ENCODE measurements at places on chromosomes 2 and 18.

GRCh38 chr2:223619486-223620129, 17.4 kb upstream of the SCG2 start:
- DNase-seq = no peak

DNA sequence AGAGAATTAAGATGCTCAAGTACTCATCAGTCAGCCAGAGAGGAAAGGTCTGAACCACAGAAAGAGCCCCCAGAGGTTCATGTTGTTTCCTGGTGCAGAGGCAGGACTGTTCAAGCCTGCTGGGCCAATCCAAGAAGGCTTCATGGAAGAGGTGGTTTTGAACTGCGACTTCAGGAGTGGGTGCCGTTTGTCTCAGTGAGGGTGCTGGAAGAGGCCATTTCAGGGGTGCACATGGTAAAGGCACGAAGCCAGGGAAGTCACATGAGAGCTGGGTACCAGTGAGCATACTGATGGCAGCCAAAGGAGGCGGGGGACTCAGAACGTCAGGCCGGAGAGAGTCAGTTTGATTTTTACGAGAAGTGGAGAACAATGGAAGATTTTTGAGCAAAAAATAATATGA, 55.5 kb downstream of the EMILIN2 start:
- DNase-seq = no peak

GRCh38 chr2:46686811-46687210, 207.4 kb downstream of the TMEM247 start:
- DNase-seq = no peak

DNA sequence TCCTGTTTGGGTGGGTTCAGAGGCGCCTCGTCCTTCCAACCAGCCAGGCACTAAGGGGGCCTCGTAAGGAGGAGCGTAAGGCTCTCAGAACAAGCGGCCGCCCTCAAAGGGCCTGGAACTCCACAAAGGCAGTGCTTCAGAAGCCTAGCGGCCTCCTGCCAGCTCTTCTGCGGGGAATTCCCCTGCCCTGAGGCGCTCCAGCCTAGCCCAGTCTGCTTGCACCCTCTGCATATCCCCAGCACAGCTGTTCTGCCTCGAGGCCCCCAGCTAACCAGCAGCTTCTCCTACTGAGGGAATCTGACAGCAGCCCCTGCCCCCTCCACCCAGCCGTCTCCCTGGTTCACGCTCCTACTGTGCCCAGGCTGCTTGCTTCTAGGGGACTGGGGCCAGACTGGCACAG, 265.9 kb downstream of the TFCP2L1 start:
- DNase-seq = no peak

DNA sequence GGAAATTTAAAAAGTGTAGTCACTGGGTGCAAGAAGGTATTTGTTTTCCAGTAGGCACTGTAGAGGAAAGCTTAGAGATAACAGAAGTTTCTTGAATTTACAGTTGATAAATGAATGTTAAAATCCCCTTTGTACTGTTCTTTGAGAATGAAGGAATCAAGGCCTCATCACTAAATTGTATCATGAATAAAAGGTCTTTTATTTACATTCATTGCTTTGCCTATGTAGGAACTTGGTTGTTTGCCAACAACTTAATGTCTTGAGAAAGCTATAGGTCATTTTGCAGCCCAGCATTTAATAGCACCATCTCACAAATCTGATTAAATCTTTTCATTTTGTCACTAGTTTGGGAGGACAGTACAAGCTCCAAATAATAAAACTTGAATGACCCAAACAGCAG, 213.9 kb upstream of the ITGA4 start:
- no peak for DNase-seq

- no peak for DNase-seq
Observed at GRCh38 chr18:34871435-34871834, 161.3 kb downstream of the DTNA start.

GRCh38 chr2:99682275-99683060, 192.7 kb upstream of the REV1 start:
- DNase-seq = no peak

- DNase-seq = no peak
Observed at GRCh38 chr2:101115664-101116063, 35.5 kb downstream of the TBC1D8 start.

- DNase-seq = no peak
Observed at GRCh38 chr2:7452110-7452876, 535.1 kb downstream of the RNF144A start.

GRCh38 chr2:205704127-205704741, 21.9 kb downstream of the NRP2 start:
- DNase-seq = no peak

DNA sequence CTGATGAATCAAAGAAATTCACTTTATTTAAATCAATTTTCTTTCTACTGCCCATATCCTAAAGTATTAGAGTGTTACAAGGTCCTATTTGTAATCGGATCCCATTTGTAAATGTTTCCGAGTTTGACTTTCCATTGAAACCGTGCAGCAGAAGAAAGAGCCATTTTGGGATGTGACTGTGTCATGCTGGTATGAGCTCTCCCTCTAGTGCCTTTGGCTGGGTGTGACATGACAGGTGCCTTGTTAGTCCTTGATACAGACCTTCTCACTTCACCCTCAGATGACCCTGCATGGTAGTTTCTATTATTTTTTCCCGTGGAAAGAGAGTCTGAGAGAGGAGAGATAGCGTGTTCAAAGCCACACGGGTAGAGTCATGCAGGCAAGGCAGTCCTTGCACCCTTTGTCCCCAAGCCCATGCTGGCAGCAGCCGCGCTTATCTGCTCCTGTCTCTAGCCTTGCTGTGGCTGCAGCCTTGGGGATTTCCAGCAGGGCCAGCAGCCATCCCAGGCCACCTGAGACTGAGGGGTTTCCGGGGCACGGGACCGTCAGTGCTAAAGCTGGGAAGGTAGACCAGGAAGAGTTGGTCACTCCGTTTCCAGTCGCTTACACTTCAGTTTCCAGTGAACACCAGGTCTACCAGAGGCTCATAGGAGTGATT, 21.4 kb downstream of the CHMP1B start:
- peak; percentile 41 for DNase-seq

DNA sequence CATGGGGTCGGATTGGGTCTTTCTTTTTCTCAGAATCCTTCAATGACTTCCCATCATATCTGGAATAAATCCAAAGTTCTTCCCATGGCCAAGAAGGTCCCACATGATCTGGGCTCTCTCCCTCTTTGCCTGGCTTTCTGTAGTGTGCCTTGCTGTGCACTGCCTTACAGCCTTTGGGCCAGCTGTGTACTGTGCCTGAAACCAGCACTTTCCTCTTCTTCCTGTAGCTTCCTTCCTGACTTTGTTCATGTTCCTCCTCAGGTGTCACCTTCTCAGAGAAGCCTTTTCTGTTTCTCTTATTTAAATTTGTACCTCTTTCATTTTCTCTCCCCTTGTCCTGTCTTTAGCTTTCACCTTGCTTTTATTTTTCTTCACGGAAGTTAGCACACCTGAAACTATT, 4.3 kb upstream of the CDCA7 start:
- DNase-seq = no peak

DNA sequence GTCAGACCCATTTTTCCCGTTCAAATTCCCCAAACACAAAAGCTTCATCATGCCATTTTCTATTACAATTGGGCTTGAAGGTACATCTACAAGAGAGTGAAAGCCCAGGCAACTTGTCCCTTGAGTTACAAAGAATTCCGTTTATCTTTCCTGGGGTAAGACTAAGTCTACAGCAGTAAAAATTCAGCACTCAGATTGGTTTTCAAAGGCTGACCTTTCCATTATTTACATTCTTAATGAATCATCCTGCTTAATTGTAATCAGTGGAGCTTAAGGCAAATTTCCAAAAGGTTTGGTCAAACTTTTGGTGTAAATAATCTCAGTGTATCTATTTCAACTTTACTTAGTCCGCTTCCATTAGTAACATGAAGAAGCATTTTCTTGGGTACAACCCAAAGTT, 33.4 kb upstream of the ST3GAL5 start:
- no peak for DNase-seq

GRCh38 chr2:160294339-160294803, 94.3 kb upstream of the ITGB6 start:
- DNase-seq = no peak

DNA sequence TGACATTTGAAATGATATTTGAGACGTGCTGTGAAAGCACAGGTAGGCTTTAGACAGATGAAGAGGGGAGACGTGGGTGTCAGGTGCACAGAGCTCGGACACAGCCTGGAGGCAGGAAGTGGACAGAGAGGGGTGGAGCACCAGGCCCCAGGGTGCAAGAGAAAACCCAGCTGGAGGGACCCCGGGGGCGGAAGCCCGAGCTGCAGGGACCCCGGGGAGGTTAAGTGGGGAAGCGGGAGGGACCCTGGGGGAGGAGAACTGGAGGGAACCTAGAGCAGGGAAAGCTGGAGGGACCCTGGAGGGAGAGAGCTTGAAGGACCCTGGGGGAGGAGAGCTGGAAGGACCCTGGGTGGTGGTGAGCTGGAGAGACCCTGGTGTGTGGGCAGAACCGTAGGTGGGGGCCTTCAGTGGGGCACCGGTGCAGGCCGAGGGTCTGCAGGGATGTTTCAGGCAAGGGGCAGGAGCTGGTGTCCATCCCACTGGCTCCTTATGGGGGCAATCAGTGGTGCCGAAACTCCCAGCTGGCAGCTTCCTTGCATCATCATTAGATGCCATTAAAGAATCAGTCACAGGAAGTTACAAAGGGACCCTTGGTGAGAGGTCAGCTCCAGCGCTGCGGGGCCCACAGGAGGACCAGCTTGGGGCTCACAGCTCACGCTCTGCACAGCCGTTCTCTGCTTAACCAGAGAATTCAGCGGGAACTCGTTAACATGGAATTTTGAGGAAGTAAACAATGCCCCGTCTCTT, 246.6 kb downstream of the EIPR1 start:
- no peak for DNase-seq

DNA sequence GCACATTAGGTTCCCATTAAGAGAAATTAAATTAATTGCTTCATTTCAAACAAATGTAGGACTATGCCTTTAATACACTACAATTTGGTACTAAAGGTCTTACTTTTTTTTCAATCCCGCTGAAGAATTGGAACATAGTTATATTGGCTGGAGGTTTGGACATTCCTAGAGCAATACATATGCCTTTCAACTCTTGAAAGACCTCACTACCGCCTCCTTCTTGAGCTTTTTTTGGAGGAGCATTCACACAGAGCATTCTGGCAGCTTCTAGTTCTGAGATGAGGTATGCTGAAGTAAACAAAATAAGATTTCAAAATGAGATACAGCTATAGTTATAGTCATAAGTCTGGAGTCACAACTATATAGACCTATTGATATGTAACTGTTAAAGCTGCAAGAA, 10.9 kb downstream of the FAM98A start:
- no peak for DNase-seq

GRCh38 chr2:121969766-121970639, 214.6 kb downstream of the TSN start:
- no peak for DNase-seq

- DNase-seq = peak; percentile 47
Observed at GRCh38 chr2:158179660-158180059, 78.0 kb downstream of the UPP2 start.

- DNase-seq = no peak
Observed at GRCh38 chr2:55923982-55924321, 370 bp upstream of the EFEMP1 start.

- DNase-seq = no peak
Observed at GRCh38 chr2:228602288-228602687, 420.8 kb upstream of the SPHKAP start.

GRCh38 chr18:7482342-7482741, 84.8 kb upstream of the PTPRM start:
- DNase-seq = no peak

GRCh38 chr2:64311948-64312621, 141.9 kb upstream of the LGALSL start:
- DNase-seq = no peak

DNA sequence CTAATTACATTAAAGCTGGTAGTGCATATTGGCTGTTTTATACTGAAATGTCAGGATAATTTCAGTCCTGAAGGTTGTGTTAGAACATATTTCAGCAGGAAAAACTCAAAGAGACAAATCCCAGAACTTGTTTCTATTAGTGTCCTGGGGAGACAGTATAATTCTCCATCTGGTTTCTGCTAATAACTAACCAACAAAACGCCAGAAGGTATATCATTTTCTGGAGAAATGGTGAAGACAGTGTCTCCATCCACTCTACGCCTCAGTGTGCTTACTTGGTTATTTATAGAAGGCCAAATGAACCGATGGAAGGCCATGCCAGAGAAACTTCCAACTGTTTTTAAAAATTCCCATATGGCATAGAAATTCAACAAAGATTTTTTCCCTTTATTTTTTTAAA, 41.6 kb downstream of the GCA start:
- no peak for DNase-seq

GRCh38 chr18:33749834-33750233, 171.8 kb downstream of the ASXL3 start:
- DNase-seq = no peak

DNA sequence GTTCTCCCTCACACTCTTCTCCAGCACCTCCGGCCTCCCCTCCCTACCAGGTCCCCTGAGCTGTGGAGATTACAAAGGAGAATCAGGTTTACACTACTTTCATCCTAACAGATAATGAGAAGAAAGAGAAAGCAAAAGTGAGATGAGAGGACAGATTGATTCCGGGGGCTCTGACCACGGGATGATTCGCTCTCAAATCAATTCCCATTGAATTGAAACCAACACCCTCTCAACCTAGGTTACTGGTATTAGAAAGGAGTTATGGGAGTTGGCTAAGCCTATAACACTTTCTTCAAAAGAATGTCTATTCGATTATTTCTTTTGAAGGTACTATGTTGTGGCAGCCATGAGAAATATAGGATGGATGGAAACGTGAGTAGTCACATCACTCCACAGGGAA, 386.2 kb upstream of the TNP1 start:
- no peak for DNase-seq

DNA sequence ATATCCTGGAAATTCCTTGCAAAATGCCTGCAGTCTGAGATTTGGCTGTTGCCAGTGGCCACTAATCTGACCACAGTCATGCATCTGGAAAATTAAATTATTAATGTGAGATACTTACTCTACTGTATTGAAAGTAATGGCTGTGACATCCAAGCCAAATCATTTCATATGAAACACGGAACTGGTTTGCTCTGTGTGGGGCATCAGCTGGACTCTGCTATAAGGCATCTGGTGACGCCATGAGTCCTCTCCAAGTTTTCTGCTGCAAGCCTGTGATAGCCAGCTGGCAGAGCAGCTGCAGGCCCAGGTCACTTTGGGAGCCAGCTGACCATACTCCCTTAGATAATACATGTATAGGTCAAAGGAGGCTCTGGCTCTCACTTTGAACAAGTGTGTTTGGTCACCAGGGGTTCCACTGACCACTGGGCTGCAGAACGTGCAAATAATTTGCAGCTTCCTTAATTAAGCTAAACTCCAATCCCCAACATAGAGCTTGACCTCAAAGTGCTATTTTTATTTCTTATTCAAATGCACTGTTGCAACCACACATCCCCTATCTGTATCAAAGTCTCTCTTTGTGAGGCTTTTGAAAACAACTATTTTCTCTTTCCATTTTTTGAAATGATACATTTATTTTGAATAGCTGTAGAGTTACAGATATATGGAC, 152.9 kb downstream of the NCKAP5 start:
- DNase-seq = no peak

GRCh38 chr2:162916286-162916801, 77.8 kb upstream of the KCNH7 start:
- DNase-seq = no peak

GRCh38 chr2:175620106-175620505, 382.0 kb downstream of the LNPK start:
- no peak for DNase-seq
